Upper lobe of left lung (tissue), 6 donors: ENCODE measurements at places on chromosomes 4 and X.

DNA sequence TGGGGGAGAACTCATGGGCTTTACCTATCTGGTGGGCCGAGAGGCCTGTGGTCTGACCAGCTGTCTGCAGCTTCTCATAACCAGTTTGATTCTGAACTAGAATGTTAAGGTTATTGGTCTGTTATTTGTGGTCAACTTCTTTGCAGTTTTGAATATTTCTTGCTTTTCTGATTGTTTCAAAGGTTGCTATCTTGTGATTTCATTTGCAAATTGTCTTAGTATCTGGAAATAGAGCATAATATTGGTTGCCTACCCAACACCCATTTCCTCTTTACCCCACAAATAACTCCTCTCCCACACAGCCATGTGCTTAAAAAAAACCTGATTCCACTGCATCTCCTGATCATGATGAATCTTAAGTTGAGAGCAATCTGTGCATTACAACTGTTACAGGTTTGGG is 39.1 kb upstream of the BMP2K start:
- DNase-seq: no peak

GRCh38 chr4:28469886-28470285 is 1609.2 kb downstream of the STIM2 start:
- no peak for DNase-seq

GRCh38 chrX:8726031-8726652 is 5.8 kb downstream of the ANOS1 start:
- no peak for DNase-seq

DNA sequence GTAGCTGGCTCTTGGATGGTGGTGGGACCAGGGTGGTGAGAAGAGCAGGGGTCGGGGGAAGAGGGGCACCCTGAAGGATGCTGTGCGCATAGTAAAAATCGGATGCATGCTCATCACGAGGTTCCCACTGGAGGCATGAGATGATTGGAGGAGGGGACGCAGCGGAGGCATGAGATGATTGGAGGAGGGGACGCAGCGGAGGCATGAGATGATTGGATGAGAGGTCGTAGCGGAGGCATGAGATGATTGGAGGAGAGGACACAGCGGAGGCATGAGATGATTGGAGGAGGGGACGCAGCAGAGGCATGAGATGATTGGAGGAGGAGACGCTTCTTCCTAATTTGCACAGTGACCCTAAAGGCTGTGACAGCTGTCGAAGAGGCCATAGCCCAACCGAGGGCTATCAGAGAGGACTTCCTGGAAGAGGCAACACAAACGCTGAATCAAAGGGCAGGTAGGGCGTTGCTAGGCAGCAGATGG is 106.7 kb downstream of the ADRA2C start:
- no peak for DNase-seq

DNA sequence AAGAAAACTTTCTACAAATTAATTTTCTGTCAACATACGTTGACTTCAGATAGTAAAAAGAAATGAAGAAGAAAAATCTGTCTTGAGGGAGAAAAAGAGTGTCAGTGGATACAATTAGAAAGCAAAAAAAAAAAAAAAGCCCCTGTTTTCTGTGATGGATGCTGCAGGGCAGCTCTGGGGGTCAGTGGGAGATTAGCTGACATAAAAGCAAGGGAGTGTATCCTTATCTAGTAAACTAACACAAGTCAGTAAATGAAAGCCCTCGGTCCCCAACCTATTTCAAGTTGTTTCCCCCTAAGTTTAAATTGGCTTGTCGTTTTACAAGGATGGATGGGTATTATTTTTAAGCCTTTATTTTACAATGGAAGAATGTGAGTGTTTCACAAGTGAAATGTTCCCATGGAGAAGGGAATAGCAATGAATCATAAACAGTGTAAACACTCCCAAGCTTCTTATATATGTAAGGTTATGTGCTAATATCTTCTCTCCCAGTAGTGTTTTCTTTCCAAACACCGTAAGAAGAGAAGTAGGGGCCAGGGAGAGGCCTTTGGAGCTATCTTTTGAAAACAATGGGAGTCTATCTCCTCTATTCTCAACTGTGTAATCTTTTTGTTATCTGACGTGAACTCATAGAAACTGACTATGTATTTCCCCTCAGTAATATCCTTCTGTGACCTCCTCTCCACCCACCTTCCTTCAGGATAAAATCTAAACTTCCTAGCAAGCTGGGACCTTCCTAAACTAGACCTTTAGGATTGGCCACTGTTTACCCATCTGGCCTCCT is 347.7 kb downstream of the FBXO8 start:
- no peak for DNase-seq
